Stimulated activated CD4-positive, alpha-beta T cell treated with anti-CD3 and anti-CD28 coated beads, Interleukin-1b, Interleukin-23, amount 100 ng/mL, for 48 hours (primary cell): ENCODE measurements at places on chromosomes 5 and 9.

- DNase-seq, result no peak
Observed at GRCh38 chr5:34524123-34524522, 132.0 kb upstream of the RAI14 start.

DNA sequence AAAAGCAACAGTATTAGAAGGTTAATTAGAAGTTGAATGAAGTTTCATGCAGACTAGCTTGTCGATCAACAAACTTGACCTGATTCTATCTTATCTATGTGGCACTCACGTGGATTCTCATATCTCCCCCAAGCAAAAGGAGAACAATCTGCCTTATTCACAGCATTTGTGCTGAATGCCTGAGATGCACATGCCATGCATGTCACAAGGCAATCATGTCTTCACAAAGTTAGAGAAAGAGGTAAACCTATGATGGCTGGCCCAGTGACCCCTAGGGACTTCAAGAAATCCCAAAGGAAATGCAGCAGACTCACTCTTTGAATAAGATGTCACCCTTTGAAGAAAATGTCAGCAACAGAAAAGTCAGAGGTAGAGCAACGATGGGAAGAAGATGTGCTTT lies 17.6 kb upstream of the SHOC1 start:
- no peak for DNase-seq

- no peak for DNase-seq
Observed at GRCh38 chr9:136531186-136531903, 14.5 kb downstream of the NOTCH1 start.

DNA sequence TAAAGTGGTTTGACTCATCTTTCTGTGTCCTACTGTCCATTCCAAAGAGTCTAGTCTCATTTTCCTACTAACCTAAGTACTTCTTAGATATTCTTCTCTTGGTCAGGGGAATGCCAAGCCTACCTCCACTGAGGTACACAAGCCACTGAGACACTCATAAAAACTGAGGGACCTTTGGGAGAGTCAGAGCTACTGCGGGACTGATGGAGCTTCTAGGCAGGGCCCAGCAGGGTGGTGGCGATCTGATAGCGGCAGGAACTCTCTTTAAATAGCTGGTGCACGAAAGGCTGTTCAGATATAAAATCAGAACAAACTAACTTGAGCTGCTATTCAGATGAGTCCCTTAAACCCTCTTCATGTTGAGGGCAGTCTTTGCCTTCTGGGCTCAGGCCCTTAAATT lies 14.7 kb downstream of the NUP214 start:
- no peak for DNase-seq

DNA sequence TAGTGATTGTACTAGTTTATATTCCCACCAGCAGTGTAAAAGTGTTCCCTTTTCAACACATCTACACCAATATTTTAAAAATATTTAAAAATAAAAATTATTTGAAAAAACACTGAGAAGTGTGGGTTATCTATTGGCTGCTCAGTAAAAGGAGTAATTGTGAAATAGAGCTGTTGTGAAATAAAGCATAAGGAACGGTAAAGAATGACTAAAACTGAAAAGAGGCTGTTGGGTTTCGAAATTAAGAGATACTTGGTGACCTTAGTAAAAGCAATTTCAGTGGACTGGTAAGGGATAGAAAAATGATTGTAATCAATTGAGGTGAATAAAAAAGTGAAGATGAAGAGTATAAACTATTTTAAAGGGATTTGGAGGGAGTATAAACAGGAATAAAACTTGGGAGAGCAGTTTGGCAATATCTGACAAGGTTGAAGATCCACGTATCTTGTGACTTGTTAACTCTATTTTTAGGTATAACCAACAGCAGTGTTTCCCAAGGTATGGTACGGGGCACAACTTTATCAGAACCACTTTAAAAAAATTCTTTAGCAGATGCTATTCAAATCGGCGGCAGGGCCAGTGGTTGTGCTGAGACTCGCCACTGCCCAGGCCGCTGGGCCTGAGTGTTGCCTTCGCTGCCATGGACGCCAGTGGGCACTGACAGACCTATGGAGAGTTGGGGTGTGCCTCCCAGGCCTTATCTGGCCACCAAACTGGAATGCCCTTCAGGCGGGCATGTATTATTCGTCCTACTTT lies 63.3 kb downstream of the TMEM38B start:
- no peak for DNase-seq

DNA sequence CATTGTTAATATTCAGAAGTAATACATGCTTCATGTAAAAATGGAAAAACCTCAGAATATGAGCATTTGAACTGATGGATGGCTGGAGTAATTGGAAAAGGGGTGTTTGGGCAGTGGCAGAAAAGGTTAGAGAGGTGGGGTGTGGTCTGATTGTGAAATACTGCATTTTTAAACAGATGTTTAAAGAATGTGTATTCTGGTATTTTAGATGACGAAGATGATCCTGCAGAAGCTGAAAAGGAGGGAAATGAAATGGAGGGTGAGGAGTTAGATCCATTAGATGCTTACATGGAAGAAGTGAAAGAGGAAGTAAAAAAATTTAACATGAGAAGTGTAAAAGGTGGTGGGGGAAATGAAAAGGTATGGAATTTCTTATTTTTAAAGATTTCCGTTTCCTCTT lies 18.8 kb downstream of the DDX46 start:
- no peak for DNase-seq

DNA sequence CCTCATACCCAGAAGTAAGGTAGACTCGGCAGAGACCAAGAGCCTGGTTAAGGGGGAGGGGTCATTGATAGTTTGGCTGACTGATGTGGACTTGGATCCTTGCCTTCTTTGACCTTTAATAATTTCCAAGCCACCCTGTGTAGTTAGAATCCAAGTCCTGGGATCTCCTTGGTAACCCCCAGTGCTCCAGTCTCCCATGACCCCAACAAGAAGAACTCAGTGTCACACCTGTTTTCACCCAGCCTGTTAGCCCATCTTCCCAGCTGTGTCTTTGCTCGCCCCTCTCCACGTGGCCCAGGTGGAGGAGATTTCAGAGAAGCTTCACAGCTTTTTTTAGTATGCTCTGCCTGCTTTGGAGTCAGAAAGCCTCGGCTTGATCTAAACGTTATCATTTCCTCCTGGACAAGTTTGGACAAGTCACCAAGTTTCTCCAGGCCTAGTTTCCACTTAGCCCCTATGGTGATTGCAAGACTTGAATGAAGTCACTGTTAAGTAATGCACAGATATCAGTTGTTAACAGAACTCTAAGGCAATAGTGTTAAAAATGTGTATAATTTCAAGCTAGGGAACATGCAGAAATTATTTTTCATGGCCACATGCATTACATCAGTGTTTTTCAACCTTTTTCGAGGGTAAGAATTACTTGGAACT lies 170.0 kb downstream of the TMEM38B start:
- no peak for DNase-seq

DNA sequence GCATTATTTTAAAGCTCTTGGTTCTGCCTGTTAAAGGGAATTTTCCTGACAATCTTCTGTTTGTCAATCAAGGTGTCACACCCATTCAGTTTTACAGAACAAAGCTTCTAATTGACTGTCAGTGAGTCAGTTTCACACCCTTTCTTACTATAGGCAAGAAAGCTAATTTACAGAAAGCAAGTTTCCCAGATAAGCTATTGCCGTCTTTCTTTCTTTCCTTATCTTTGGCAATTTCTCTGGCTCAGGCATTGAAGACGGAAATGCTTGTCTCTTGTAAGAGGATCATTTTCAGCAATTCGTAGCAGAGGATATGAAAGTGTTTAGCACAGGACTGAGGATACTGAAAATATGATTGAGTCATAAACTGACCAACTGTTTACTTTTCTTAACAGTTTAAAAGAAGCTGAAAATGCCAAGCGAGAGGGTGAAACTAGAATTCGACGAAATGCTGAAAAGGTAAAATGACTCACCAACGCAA lies 27.0 kb downstream of the SPINK5 start:
- DNase-seq, result no peak
